ENCODE measurements at places on chromosomes 7 and 10. TPM values are rescaled to one million over a fixed set of nuclear protein-coding genes. Genes with fewer than 3 reads are reported as not detected.

Gene TAS2R4
- 6.8 TPM for total RNA-seq

DNA sequence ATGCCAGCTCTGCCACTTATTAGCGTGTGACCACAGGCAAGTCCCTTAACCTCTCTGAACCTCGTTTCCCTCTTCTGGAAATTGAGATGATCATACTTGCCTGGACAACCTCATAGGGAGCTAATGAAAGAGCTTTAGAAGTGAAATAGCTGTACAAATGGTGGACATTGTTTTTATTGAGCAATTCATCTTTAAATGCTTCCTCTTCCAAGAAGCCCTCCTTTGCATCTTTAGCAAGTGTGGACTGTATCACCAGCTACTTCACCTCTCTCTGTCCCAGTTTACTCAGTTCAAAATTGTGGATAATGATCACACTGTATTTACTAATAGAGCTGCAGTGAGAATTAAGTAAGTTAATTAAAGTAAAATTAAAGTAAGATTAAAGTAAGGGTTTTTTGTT lies 61.7 kb downstream of the CDH23 start:
- DNase-seq, result no peak

DNA sequence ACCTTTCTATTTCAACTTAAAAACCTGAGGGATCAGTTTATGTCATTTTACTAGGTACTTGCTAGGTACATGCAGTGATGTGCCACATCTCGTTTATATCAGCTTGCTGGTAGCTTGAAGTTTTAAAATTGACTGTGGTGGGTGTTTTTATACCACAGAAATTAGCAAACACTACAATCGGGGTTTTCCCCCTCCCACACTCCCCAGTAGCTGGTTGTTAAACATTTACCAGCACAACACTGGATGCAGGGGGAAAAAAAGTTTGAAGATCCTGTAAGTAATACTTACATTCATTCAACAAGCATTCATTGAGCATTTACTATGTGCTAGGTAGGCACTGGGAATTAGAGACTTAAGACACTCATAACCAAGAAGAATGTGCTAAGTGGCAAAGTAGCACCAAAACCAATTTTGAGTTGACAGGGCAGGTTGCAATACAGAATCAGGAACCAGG lies 32.6 kb downstream of the USP6NL start:
- no peak for DNase-seq

DNA sequence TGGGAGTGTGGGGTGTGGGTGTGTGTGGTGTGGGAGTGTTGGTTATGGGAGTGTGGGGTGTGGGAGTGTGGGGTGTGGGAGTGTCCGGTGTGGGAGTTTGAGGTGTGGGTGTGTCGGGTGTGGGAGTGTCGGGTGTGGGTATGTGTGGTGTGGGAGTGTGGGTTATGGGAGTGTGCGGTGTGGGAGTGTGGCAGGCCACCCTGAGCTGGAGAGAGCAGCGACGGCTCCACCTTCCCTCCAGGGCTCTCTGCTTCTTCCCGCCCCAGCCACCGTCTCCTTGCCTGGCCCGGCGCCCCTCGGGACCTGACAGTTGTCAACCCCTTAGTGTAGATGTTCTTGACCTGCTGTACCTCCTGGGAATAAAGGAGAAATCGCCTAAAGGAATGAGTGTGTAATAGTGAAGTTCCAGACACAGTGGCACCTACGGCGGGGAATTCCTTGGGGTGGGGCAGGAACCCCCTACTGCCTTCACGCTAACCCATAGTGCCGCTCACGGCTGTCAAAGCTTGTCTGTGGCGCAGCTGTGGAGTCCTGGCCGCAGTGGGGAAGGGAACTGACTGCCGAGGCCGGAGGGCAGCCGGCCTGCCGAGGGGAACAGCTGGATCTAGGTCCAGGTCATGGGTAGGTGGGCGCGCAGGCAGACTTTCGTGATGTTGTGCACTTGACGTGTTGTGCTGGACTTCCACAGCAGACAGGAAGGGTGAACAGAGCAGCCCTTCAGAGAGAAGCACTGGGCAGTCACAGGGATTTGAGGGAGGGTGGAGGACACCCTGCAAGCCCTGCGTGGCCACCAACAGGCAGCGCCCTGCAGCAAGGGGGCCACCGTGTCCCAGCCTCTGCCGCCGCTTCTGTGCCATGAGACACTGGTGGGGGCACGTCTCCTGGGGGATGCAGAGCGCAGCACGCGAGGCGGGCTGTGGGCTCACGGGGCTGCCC lies 49.0 kb upstream of the EN2 start:
- no peak for DNase-seq

- DNase-seq, result no peak
Observed at GRCh38 chr10:49298983-49299815, at the start of gene C10orf71. C10orf71 (plus strand) TSS chr10:49299170; CDS start chr10:49322546, 23,376 bp downstream.

Gene OR9A2
- total RNA-seq, result 0.99 TPM

GRCh38 chr7:120949393-120949911 lies 1.1 kb upstream of the ING3 start:
- DNase-seq, result no peak

DNA sequence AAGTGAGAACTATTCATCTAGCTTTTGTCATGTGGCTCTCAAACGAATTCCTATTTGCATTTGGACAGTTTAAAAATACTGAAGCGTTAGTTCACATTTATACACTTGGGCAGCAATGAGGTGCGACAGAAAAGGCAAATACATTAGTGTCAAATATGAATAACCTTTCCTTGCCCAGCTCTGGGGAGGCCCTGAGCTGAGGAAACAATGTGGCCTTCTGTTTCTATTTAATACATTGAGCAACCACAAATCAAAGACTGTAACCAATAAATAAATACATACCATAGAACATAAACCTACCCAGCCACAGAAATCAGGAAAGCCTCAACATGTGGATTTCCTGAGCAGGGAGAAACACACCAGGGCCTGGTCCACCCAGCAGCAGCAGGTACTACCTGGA lies 585.2 kb downstream of the PARD3 start:
- no peak for DNase-seq

Gene THSD7A
- total RNA-seq, result 7.0 TPM

Gene PIK3CG
- 10.3 TPM for total RNA-seq

- no peak for DNase-seq
Observed at GRCh38 chr7:94969434-94970084, 62.2 kb downstream of the PPP1R9A start.

DNA sequence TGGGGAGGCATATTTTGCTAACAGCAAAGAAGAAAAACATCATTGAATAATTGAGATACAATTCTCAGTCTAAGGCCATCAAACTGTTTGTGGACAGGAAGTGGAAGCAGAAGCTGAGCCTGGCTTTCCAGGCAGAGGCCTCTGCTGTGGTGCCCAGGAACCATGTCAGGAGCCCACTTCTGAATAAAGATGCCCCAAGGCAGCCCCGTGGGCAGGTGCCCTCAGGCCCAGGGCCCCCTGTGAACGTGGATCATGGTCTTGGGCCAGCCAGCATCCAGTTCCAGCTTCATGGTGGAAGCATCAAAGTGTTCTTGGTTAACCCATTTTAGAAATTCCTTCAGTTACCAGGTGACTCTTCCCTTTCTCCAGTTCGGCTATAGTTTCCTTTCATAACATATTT lies 346.8 kb downstream of the PTPRN2 start:
- no peak for DNase-seq

Gene GPR26
- 0.37 TPM for total RNA-seq

GRCh38 chr10:23432166-23432565 lies 6.7 kb upstream of the OTUD1 start:
- DNase-seq, result no peak

- DNase-seq, result peak; percentile 77
Observed at GRCh38 chr7:56079450-56080185, 13.1 kb downstream of the PHKG1 start.

DNA sequence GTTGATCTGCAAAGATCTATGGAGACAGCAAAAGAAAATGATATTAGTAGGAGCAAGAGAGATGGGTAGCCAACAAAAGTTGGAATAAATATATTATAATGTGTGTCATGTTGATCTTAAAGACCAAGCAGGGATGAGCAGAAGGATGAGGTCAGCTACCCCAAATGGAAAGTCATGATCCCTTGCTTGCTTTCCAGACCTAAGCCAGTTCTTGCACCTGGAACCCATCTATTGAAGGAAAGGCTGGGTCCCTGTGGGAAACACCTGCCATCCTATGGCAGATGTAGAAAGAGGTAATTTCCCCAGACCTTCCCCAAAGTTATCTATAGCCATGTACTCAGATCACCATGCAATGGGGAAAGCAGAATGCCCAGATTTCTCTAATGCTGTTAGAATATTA lies 52.5 kb downstream of the LYZL2 start:
- no peak for DNase-seq

DNA sequence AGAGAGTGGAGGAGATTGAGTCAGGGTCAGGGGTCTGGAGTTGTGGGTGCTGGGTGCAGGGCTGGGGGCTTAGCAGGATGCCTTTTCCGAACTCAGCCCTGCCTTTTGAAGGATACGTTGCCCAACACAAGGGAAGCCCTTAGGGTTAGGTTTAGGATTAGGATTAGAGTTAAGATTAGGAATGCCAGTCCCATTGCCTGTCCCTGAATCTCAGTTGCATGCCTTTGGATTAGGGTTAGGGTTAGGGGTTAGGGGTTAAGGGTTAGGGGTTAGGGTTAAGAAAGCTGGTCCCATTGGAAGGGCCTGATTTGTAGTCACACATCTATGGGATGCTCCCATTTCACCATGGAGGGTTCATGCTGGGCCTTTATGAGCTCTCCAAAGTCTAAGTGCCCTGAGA lies 20.8 kb upstream of the ZNF488 start:
- DNase-seq, result no peak

DNA sequence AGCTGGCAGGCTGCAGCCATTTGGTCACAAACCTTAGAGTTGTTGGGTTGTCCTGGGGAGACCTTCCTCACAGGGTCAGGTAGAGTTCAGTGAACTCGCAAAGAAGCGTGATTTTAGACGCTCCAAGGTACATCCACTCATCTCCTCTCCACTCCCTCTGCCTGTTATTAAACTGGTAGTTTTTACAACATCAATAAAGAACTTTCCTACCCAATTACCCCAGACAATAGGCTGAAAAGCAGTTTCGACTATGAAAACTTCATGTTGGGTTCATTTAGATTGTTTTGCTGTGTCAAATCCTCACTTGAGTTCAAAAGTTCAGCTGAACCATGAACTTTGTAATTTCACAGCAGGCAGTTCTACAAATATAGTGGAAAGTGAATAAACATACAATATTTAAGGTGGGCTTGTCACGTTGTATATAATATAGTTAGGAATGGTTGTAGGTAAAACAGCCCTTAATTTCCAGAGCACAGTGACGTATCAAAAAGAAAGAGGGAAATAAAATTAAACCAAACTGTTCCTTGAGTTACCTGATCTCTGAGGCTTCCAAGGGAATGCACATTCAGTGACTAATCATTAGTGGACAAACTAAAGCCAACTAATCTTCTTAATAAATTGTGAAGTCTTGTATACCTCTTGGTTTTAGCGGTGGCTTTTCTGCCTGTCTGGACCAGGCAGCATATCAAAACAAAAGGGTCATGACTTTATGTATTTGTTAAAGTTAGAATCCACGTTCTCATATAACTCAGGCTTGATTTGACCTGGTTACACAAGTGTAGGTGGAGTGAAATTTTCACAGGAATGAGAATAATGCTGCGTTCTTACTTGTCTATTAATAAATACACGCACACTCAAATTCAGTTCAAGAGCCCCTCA lies 100.5 kb downstream of the CYP26A1 start:
- no peak for DNase-seq

DNA sequence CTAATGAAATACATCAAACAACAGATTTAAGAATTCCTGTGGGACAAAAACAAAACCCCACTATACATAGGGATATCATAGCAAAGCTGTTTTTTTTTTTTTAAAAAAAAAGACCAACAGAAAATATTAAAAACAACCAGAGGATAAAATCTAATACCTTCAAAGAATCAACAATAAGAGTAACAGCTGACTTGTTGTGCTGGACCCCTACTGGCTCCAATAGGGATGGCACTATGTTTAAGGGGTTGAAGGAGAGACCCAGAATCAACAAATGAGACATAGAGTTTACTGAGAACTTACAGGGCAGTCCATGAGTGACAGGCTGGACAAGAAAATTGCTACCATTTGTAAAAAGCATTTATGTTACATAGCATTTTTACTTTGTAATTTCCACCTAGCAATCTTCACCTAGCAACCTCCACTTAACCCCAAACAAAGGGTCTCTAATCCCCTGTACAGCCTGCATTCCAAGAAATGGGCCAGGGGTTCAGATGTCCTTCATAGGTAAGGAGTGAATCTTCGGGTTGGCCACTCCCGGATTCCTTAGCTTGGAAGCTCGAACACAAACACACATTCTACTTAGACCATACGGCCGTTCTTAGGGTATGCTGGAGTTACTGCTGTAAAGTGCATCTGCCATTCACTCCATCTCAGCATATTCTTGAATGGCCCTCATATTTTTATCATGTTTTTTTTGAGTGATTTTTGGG lies 25.8 kb downstream of the ASZ1 start:
- DNase-seq, result no peak

Gene ZNF33A
- 17.7 TPM for total RNA-seq
